Stimulated activated CD8-positive, alpha-beta memory T cell treated with anti-CD3 and anti-CD28 coated beads, Interleukin-7, amount 100 ng/mL, for 1 hour (primary cell): ENCODE measurements at places on chromosomes 3 and 15.

DNA sequence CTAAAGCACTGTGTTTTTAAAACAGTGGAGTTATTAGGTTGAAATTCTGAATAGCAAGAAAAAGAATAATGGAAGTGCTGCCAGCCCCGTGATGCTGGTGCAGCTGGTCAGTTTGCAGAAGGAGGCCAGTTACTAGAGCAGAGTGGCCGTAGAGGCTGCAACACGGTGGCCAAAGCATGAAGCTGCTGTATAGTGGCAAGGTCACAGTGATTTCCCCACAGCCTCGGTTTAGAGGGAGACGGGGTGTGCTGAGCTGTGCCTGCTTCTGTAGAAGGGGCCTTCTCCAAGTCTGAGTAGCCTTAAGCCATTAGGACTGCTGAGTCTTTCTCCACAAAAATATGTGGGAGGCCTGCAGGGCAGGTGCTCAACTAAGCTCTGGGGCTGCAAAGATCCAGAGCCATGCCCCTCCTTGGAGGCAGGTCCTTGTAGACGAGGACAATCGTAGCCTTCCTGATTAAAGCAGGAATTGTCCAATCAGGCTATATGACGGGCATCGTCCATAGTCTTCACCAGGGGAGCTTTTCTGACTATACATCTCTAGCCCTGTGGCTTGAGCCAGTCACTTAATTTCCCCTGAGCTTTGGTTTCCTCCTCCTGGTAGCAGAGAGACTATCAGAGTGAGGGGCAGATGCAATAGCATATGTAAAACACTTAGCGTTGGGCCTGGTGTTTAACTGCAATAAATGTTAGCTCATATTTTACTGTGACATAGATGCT, 151.6 kb downstream of the PGPEP1L start:
- no peak for DNase-seq

GRCh38 chr3:42906070-42906847, at the start of gene ZNF662:
ZNF662 (plus strand) TSS chr3:42906142; CDS start chr3:42908115, 1,973 bp downstream.
- no peak for DNase-seq

DNA sequence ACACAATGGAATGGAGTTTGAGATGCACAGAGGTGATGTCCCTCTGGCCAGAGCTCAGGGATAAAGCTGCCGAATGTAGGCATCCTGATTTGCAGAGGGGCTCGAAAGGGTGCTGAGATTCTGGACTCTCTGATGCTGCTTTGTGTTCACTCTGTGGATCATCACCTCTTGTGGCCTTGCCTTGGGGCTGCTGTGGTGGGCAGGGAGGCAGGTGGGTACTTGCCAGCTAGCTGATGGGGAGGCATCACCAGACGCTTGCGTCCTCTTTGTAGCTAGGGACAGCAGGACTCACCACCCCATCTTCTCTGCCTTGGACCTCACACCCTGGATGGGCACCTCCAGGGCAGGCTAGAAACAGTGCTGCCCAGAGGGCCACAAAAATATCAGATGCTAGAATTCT, 14.6 kb upstream of the RASGRF1 start:
- no peak for DNase-seq

DNA sequence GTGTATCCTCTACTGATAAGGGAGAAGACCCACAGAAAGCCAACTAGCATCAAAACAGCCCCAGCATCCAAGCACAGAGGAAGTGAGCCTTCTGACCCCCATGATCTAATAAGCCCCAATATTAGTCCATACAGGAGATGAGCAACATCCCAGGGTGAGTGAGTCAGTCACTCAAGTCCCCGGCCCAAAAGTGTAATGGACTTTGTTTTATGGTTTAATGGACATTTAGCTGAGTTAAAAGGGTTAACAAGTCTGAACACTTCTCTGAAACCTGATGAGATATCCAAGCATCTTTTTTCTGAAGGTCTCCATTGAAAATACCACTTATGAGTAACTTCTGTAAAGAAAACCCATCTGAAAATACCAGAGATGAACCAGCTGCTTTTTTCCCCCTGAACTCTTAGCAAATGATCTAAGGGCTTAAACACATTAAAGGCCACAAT, 115.6 kb downstream of the GREM1 start:
- DNase-seq, result no peak

DNA sequence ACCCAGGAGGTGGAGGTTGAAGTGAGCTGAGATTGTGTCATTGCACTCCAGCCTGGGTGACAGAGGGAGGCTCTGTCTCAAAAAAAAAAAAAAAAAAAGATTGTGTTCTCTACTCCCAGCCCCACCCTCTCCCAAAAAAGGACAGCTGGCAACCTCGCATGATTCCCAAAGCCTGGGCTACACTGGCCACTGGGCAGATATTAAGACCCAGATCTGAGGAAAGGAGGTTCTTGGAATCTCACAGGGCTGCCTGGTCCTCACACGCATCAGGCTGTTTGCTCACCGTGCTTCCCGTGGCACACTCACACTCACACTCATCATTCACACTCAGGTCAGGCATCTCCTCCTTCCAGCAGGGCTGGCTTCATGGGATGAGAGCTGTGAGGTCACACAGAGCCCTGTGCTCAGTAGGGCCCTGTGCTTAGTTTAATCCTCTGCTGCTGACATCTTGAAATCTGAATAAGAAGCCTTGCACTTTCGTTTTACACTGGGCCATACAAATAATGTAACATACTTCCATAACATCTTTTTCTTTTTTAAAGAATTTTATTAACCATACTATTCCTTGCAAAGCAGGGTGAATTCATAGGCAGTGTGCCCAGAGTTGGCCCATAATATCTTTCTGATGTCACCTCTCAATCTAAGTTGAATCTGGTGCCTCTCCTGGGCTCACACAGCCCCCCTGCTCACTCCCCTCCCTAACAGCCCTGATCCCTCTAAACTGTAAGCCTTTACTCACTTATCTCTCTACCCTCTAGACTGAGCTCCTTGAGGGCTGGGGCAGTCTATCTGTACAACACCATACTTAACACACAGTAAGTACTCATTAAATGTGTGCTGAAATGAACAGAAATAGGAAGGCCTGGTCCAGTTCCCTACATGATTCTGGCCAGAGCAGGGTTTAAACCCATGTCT, 50.2 kb upstream of the C15orf39 start:
- DNase-seq, result no peak
